ENCODE measurements at places on chromosomes 7 and 10.

DNA sequence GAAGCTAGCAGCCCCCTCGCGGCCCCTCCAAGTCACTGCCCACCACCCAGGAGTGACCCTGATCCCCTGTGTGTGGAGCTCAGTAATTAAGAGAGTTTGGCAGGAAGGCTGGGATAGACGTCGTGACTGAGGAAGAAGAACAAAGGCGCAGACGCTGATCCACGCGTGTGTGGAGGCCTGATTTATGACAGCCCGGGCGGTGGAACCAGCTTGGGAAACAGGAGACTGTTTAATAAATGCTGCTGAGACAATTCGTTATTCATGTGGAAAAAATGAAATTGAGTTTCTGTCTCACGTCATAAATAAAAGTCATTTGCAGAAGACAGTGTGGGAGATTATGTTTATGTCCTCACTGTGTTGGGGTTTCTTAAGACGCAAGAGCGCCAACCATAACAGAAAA lies 130.8 kb downstream of the ELFN1 start:
- no peak for DNase-seq

- DNase-seq, result no peak
Measured at GRCh38 chr7:83468251-83468739, 180.6 kb downstream of the SEMA3E start.

- no peak for DNase-seq
Measured at GRCh38 chr10:129713659-129714265, 246.7 kb downstream of the MGMT start.

DNA sequence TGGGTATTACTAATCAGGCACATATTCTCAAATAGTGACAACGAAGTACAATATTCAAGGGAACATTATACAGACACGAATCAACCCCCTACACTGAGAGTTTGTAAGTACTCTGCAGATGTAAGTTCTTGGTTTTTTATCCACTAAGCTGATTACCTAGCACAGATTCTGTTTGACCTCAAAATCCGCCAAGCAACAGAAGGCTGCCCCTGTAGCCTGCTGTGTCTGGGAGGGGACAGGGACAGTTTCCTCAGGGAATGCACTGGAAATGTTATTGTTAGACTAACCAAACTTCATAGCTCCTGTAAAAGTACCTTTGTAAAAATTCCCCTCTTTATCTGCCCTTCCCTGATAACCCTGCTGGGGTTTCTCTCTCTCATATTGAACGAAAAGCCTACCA lies 45.2 kb upstream of the ZRANB1 start:
- DNase-seq, result no peak

GRCh38 chr10:90665905-90666662 lies 191.8 kb downstream of the HTR7 start:
- DNase-seq, result no peak

GRCh38 chr7:101255796-101256195 lies 10.9 kb upstream of the FIS1 start:
- DNase-seq, result no peak

GRCh38 chr7:17234030-17234397 lies 64.4 kb upstream of the AHR start:
- DNase-seq, result peak; percentile 58

DNA sequence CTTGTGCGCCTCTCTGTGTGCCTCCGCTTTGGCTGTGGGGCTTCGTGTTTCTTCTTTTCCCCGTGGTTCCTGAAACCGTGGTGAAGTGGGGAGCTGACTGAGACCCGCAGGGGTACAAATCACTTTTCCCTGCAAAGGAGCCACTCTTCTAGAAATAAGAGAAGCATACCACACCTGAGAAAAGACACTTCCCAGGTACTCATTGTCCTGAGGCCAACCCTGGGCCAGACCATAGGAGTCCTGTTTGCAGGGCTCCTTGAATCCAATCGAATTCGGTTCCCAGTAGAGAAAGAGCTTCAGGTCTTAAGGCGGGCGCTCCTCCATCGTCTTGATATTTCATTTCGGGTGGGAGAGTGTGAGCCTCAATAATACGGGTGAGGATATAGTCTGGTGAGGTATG lies 32.4 kb upstream of the ZNF273 start:
- no peak for DNase-seq

DNA sequence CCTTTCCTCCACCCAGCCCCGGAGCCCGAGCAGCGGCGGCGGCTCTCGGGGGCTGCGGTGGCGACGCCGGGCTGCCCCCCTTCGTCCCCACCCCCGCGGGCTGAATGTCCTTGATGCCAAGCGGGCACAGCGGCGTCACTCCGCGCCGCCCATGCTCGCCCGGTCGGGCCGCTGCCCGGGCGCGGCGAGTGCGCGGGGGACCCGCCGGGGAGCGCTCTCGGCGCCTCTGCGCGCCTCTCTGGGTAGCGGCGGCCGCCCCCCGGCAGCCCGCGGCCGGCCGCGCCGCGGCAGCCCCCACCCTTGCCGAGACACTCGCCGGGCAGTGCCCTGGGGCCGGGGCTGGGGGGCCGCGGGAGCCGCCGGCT lies 433 bp upstream of the PLXNA4 start:
- no peak for DNase-seq

GRCh38 chr7:50781381-50782293 lies 1.1 kb downstream of the GRB10 start:
- DNase-seq, result no peak

- DNase-seq, result no peak
Measured at GRCh38 chr10:30011396-30011795, 48.0 kb downstream of the JCAD start.

DNA sequence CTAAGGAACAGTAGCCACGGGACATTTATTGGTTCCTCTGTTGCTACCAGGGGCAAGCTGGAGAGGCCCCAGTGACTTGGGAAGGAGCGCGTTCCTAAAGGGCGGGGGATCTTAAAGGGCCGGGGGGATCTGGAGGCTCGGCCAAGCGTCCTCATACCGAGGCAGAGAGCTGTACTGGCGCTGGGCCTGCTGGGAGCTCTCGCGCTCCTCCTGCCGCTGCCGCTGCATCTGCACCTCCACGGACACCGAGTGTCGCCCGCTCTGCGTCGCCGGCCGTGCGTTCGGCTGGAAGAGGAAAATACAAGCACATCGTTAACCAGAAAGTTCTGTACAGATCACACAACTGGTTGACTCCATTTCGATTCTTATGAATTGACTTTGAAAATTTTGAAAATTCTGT lies 695.6 kb downstream of the PARD3 start:
- no peak for DNase-seq

DNA sequence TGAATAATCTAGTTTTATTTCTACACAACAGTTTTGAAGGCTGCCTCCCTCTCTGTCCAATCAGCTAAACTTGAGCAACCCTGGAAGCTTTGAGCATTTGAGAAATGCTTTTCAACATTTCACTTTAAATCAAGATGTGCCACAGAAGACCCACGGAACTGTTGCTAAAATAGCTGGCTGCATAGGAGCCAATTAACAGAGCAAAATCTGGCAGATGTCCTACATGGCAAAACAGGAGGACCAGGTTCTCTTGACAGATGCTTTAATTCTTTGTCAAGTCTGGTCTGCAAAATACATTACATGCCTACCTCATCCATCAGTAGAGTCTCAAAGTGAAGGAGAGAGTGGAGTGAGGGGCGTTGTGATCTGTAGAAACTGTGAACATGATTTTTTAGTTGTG lies 185.9 kb downstream of the DPY19L1 start:
- DNase-seq, result no peak

DNA sequence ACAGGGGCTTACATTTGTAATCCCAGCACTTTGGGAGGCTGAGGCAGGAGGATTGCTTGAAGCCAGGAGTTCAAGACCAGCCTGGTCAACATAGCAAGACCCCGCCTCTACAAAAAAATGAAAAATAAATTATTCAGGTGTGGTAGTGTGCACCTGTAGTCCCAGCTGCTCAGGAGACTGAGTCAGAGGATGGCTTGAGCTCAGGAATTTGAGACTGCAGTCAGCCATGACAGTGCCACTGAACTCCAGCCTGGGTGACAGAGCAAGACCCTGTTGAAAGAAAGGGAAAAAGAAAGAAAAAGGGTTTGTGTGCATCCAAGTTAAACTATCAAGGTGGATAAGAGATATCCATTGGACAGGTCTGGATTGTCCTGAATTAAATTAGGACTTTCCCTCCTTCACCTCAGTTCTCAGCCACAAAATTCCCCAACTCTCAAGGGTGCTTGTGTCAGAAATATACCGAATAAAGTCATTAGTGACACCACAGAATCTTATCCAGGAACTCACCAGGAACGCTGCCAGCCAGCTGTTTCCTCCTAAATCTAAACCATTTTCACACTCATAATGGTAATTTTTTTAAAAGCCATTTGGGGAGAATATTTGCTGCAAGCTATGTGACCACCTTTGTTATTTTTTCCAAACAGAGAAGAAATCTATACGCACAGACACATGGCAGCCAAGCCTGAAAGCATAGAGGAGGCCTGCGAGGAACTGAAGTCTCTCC lies 12.0 kb downstream of the AFAP1L2 start:
- DNase-seq, result no peak

GRCh38 chr10:49388161-49388560 lies 7.7 kb downstream of the DRGX start:
- DNase-seq, result no peak

- DNase-seq, result no peak
Measured at GRCh38 chr10:129102906-129103693, 363.9 kb upstream of the MGMT start.

All from T-helper 22 cell (primary cell).